Neural progenitor cell (in vitro differentiated cells): ENCODE measurements at places on chromosomes 3 and 15. TPM values are rescaled to one million over a fixed set of nuclear protein-coding genes. Genes with fewer than 3 reads are reported as not detected.

DNA sequence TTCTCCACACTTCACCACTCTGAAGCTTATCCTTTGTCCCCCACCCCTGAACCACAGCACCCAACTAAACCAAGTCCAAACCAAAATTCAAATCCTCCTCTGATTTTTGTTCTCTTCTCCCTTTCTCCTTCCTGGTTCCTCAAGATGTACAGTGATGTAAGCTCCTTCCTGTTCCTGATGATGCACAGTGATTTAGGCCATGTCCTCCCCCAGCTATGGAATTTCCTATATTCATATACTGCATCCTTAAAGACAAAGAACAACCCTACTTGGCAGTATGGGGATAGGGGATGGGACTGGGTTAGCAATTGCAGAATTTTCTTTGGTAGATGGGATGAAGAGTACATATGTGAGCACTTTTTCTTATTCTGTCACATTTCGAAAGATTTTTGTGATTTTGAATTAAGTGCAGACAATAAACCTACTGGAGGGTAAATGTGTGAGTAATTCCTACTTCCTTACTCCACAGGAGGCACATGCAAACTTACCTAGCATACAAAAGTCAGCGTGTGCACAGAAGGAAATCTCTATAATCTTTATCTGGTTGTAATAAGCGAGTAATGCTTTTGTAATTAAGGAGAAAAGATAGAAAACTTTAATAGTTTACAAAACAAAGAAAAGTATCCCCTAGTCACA, 125.0 kb downstream of the ANO10 start:
- no peak for DNase-seq

GRCh38 chr15:64284042-64284441, 71.9 kb downstream of the CSNK1G1 start:
- no peak for DNase-seq

DNA sequence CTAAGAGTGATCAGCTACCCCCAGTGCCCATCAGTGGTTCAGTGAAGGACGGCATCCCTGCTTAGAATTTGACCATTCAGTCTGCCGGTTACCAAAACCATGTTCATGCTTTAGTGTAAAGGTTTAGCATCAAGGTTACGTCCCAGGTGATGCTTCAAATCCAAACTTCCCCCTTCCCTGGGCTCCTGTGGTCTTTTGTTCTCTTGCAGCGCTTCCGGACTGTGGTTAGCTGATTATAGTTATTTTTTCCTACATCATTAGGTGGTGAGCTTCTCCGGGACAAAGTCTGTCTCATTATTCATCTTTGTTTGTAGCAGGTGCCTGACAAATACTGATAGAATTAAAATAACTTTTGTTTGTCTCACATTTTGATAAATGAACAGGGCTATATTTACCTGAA, 28.3 kb upstream of the MYZAP start:
- DNase-seq, result no peak

DNA sequence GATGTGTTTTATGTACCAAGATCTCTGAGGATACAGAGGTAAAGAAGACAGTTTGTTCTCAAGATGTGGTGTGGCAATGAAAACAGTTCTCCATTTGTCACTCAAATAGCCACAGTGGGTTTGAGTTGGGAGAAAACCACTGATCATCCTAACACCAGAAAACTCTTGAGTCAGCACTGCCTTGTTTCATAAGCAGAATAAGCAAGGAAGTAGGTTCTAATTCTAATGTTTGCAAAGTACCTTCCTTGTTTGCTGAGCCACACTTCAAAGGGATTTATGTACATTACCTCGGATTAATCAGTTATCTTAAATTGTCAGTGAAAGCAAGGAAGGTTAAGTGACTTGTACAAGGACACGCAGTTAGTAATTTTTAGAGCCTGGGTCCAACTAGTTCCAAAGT, 107.8 kb upstream of the BOC start:
- DNase-seq, result no peak

- no peak for DNase-seq
Measured at GRCh38 chr15:93943586-93943985, 287.8 kb upstream of the MCTP2 start.

DNA sequence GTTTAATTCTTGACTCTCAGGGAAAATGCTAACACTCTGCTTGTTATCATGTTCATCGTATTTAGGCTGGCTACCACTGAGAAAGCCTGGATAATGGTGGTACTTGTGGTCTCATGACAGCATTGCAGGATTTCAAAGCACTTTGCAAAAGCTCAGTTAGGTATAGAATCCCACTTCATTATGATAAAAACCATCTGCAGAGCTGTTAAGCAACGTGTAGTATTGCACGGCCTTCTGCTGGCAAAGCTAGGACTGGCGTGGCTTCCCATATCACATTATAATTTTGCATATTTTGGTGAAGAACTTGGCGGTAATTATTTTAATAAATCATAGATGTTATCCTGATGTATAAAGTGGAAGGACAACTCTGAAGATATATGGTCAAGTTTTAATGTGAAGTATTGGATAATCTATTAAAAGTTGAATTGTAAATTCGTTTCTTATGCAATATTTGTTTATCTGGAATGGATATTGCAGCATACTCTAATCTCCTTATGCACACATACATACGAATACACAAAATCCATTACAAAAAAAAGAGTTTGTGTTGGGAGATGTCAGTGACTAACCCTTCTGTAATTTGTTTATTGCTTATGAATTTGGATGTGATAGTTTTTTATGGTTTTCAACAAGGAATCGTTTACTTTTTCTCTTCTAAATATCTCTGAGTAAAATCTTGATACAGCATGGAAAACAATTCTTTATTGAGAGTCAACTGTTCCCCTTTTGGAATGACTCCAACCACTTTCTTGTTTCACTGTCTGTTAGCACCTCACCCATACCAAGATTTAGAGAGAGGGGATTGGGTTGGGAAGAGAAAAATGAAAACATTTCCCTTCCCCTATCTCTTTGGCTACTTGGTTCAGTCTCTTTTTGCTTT, 9.2 kb downstream of the RAB8B start:
- DNase-seq, result no peak

- DNase-seq, result no peak
Measured at GRCh38 chr15:60616147-60616546, 137.2 kb upstream of the ICE2 start.

DNA sequence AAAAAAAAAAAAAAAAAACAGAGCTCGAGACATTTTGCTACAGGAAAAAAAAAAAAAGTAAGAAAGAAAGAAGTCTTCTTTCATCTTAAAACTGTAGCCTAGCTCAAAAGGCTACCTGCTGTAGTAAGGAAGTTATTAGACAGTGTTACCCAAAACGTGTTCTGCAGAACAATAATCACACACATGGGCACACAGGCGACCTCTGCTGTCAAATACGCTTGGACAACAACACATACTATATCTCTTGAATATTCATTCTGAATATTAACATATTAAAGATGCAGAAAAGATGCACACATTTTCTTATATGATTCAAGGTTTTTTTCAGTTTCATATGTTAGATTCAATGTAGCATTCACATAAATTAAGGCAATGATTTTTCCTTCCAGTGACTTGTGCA, 215.8 kb downstream of the ROBO1 start:
- no peak for DNase-seq

- DNase-seq, result peak; percentile 41
Measured at GRCh38 chr3:47394140-47394870, 13.5 kb downstream of the PTPN23 start.

DNA sequence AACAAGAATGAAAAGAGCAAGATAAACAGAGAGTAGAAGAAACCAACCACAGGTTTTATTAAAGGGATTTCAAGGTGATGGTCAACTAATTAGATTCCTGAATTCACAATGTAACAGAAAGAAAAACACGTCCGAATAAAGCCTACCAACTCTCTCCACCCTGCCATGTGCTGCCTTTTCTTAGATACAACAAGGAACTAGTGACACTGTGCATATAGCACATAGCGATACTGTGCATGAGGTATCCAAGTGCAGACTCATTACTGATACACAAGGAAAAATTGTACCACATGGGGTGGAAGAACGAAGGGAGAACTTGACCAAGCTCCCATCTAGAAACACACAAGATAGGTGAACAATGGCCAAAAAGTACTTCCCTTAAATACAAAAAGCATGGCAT, 154.6 kb downstream of the MAGI1 start:
- DNase-seq, result no peak

GRCh38 chr15:33242669-33243191, 48.2 kb upstream of the FMN1 start:
- peak; percentile 58 for DNase-seq

DNA sequence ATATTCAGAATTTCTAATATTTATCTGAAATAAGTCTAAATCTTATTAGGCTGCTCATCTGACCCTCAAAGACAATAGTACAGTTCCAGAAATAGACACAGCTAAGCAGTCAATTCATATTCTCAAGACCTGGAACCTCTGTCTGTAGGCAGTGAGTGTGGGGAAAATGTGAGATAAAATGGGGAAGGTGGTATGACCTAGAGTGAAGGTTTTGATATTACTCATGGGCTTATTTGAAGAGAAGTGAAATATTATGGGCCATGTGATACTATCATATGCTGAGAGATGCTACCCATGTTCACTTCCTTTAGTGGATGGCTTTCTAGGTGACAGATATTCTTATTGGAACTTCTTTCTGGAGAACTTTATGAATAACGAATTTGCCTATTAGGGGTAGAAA, 33.5 kb downstream of the TGFBR2 start:
- no peak for DNase-seq

GRCh38 chr15:59299929-59300617, 72.6 kb downstream of the MYO1E start:
- no peak for DNase-seq

DNA sequence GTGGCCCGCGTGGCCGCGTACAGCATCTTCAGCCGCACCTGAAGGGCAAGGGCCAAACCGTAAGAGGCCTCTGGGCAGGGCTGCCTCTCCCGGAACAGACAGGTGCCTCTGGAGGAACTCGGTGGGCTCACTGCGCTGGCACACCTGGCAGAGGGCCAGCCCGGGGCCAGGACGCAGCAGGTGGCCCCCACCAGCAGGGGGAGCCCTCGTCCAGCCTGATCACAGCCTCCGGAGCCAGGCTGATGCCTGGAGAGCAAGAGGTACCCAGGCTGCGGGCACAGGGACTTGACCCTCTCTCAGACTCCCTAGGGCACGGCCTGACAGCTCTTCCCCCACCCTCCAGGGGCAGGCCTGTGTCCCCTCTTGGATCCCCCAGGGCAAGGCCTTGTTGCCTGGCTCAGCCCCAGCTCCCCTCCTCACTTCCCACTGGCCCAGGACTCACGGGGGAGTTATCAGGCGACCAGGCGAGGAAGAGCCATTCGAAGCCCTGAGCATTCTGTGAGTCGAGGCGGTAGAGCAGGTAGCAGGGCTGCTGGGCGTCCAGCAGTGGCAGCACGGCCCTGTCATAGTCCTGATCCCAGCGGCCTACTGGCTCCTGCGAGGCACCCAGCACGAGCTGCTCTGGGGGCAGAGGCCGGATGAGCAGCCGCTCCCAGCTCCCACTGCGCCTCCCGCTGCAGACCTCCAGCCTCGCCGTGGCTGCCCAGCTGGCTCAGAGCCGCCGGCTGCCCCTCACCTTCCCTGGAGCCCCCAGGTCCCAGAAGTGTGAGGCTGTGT, 6.2 kb upstream of the TLR9 start:
- peak; percentile 64 for DNase-seq

- DNase-seq, result no peak
Measured at GRCh38 chr15:26729581-26729980, 43.3 kb downstream of the GABRB3 start.

The TIMP4 gene
- total RNA-seq, result 0.07 and 0.15 TPM in 2 replicates

The PP2D1 gene
- total RNA-seq, result not detected in 2 replicates

The UNC45A gene
- 47.7 and 99.5 TPM in 2 replicates for total RNA-seq

The HHLA2 gene
- not detected in 2 replicates for total RNA-seq

The CASR gene
- total RNA-seq, result not detected in 2 replicates

The SLC35G2 gene
- total RNA-seq, result 0.43 and 1.5 TPM in 2 replicates

The IL17RB gene
- total RNA-seq, result 3.4 and 5.5 TPM in 2 replicates

The TMEM207 gene
- not detected in 2 replicates for total RNA-seq

The TBCCD1 gene
- 16.8 and 21.1 TPM in 2 replicates for total RNA-seq

The P2RY1 gene
- total RNA-seq, result 3.0 and 3.9 TPM in 2 replicates
